ENCODE measurements at places on chromosomes 1 and 21. TPM values are rescaled to one million over a fixed set of nuclear protein-coding genes. Genes with fewer than 3 reads are reported as not detected.

The MROH7 gene
- total RNA-seq, result not detected

- H3K36me3 ChIP-seq, result no peaks in the 10 kb centered on the region
- H3K4me1 ChIP-seq, result peaks cover 9% of the 10 kb centered on the region
- peaks cover 18% of the 10 kb centered on the region for H3K27me3 ChIP-seq
- H3K4me3 ChIP-seq, result no peak overlapping the region
These were observed 8.4 kb upstream of the SLC37A1 start for GRCh38 chr21:42505090-42505726.

The UBQLN4 gene
- total RNA-seq, result 70.4 TPM

DNA sequence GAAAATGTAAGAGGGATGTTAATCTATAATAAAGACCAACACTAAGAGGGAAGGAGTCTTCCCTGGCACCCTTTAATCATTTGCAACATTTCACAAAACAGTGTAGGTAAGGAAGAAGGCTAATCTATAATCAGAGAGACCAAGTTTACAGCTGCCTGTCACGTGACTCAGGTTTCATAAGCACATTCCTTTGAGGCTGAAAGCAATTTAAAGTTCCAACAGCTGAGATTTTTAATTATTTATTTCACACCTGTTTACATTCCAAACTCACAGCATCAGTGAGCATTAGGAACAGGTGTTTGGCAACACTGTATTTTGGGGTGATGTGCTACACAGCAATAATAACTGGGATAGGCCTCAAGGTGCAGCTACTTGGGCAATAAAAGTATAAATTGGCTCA is 75.7 kb upstream of the PGBD5 start:
- H3K4me3 ChIP-seq, result no peak overlapping the region
- peaks cover 22% of the 10 kb centered on the region for H3K4me1 ChIP-seq
- H3K36me3 ChIP-seq, result no peaks in the 10 kb centered on the region
- no peak overlapping the region for H3K27ac ChIP-seq

The SELENBP1 gene
- 36.2 TPM for total RNA-seq

DNA sequence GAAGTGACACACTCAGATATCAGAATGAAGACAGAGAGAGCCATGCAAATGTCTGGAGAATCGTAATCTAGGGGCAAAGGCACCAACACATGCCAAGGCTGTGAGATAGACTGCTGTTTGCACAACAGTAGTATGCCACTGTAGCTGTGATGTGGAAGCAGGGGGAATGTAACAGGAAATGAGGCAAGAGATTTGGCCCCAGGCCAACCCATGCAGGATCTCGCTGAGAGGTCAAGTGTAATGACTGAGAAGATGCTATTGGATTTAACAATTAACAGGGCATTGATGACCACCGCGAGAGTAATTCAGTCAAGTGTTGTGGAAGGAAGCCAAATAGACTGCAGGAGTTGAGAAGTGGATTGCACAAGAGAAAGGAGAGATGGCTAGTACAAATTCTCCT is 107.3 kb upstream of the ST6GALNAC5 start:
- H3K4me1 ChIP-seq, result peaks cover 7% of the 10 kb centered on the region
- DNase-seq, result no peak
- H3K36me3 ChIP-seq, result no peaks in the 10 kb centered on the region

The ZYG11A gene
- total RNA-seq, result 0.14 TPM

DNA sequence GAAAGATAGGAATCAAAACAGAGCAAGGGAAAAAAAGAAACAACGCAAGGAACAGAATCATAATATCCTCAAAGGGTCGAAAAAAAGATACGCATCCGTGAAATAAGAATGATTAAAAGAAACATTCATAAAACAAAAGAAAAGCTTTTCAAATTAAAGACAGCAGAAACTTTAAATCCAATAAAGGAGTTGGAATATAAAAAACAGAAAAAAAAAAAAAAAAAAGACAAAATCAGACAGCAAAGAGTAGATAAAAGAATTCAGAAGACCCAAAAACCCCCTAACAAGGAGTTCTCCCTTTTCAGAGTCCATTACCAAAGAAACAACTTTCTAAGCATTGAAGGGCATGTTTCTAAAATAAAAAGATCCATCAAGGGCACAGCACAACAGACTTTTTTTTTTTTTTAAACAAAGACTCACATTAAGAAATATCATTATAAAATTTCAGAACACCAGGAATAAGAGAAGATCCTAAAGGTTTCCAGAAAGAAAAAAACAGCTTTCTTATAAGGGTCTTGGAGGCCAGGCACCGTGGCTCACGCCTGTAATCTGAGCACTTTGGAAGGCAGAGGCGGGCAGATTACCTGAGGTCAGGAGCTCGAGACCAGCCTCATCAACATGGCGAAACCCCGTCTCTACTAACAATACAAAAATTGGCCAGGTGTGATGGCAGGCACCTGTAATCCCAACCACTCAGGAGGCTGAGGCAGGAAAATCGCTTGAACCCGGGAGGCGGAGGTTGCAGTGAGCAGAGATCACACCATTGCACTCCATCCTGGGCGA is 44.7 kb downstream of the ENAH start:
- DNase-seq, result no peak
- no peak overlapping the region for H3K27ac ChIP-seq
- peaks cover 57% of the 10 kb centered on the region for H3K4me1 ChIP-seq

DNA sequence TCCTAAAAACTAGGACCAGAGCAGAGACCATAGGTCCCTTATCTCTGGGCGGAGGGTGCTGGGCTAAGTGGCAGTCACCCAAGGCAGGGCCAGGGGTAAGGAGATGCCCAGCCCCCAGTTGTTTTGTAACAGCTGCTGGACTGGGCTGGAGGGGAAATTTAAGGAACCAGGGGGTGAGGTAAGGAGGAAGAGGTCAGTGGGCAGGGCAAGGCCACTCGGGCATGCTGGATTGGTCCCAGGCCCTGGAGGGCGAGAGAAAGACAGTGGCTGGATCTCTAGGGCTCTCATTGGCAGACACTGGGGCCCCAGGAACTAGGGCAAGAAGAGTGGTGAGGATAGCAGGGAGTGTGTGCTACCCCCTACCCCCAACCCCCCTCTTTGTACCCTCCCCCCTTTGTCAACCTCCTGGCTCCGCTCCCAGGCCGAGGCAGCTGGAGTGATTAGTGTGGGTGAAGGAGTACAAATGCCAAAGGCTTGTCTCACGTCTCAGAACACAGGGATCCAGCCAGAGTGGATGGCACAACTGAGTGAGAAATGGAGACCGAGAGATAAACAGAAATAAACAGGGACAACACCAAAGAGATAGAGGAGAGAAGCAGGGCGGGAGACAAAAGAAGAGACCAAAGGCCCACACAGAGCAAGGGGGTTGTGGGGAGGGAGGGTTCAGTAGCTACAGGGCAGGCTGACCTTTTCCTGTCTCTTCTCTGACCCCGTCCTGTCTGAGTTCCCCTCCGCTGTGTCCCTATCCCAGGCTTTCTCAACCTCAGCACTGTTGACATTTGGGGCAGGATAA is 20.5 kb upstream of the THRAP3 start:
- H3K27ac ChIP-seq, result peak overlapping the region; percentile 35
- no peak overlapping the region for H3K4me3 ChIP-seq
- no peaks in the 10 kb centered on the region for H3K36me3 ChIP-seq
- no peaks in the 10 kb centered on the region for H3K27me3 ChIP-seq

The UBE2J2 gene
- 80.8 TPM for total RNA-seq

DNA sequence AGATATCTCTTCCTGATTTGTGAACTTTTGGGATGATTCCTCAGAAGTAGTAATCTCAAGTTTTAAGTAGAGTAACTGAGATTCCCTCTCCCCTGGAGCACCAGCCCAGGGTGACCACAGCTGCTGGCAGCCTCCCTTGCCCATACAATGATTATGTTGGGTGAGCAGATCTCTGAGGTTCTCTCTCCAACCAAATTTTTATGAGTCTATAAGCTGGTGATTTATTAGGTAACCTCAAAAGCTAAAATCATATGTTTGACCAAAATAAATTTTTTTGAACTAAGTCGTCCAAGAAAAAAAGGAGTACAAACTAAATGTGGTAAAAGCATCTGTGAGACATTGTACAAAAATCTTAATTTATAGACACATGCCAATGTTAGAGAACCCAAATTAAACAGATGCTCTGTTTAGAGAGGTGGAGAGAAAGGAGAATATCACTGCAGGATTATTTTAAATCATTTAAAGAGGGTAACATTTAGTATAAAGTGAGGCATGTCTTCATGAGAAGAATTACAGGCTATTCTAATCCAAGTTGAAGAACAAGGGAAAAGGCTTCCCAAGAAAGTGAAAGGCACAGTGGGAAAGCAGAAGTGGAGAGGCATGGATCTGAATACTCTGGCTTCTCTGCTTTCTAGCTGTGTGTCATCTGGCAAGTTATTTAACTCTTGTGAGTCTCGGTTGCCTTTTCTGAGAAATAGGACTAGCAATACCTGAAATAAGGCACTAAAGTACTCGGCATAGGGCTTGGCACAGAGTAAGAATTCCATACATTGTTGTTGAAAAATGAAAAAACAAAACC is 2.5 kb downstream of the AKNAD1 start:
- no peaks in the 10 kb centered on the region for H3K27me3 ChIP-seq
- no peak for DNase-seq
- no peaks in the 10 kb centered on the region for H3K36me3 ChIP-seq
- H3K4me1 ChIP-seq, result peaks cover 21% of the 10 kb centered on the region
- no peak overlapping the region for H3K27ac ChIP-seq

The OR14K1 gene
- not detected for total RNA-seq

The ARID1A gene
- 155 TPM for total RNA-seq

DNA sequence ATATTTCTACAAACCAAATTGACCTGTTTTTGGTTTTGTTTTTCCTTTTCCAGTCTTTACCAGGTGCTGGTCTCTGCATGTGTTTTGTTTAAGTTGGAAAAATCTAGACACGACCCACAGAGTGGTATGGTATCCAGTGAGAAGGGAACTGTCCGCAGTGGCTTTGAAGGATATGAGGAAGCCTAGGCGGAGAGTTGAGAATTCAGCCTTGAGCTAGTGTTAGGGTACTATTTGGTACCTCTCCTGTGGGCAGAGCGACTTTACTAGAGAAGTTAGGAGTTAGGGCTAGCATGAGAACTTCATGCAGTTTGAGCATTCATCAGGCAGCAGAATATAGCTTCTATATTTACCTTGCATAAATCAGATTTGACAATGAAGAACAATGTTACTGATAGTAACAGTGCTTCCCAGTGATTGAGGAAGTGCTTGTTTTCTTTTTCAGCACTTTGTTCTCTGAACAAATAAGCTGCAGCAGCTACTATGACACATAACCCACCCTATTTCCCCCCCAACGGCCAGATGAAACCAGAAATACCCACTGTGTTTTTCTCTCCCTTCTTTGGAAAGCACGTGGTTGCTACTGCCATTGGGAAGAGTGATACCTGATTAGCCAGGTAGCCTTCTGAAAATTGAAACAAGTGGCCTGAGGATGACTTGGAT is 19.0 kb downstream of the MRPS6 start:
- H3K27ac ChIP-seq, result no peak overlapping the region
- no peak for DNase-seq
- no peak overlapping the region for H3K4me3 ChIP-seq
- peaks cover 23% of the 10 kb centered on the region for H3K4me1 ChIP-seq
- no peaks in the 10 kb centered on the region for H3K27me3 ChIP-seq

DNA sequence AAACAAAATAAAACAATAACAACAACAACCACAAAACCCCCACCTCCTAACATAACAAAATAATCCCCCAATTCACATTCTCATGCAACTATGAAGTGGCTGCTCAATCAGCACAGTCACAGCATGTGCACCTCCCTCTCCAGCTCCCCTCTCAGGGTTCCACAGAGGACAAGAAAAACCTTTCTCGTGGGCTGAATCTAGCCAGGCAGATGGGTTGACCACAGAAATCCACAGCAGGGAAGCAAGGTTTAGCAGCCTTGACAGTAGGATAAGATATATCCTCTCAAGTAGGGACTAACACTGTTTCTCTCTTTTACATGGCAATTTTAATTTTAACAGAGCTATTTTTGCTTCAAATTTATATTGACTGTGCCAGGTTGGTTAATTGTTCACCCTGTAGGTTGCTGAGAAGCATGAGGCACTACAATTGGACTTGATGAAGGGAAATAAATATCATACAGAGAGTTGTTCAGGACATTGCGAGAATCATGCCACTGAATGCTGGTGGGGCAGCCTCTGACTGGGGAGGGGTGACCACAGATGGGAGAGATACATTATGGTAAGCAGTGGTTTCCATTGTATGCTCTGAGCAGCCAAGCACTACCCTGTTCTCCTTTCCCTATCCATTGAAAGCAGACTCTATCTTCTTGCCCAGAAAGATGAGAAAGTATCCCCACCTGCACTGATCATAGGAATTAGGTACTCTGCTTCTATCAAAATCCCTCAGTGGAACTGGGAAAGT is 535.1 kb downstream of the DPYD start:
- no peaks in the 10 kb centered on the region for H3K27me3 ChIP-seq
- DNase-seq, result no peak
- no peak overlapping the region for H3K4me3 ChIP-seq
- H3K27ac ChIP-seq, result no peak overlapping the region
- H3K4me1 ChIP-seq, result peaks cover 11% of the 10 kb centered on the region

The FLG gene
- total RNA-seq, result not detected

DNA sequence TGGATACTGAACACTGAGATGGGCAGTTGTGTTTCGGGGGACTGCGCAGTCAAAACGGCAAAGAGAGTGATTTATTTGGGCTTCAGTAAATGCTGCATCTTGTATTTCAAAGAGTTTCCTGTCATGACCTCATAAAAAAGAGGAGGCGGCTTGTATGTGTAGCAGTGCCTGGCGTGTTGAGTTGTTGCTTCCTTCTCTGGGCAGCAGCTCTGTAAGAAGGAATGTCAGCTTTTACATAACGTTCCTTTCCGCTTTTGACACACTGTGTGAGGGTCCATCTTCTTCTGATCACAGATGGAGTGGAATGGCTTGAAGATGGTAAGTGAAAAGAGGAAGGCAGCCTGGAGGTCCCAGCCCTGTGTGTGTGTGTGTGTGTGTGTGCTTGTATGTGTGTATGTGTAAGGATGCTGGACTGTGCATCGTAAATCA is 941 bp downstream of the ELAVL4 start:
- H3K4me3 ChIP-seq, result no peak overlapping the region
- H3K36me3 ChIP-seq, result no peaks in the 10 kb centered on the region
- no peaks in the 10 kb centered on the region for H3K27me3 ChIP-seq
- H3K27ac ChIP-seq, result no peak overlapping the region

GRCh38 chr1:89104147-89104546 is 21.8 kb downstream of the GBP2 start:
- DNase-seq, result no peak
- no peak overlapping the region for H3K4me3 ChIP-seq
- no peak overlapping the region for H3K27ac ChIP-seq
- no peaks in the 10 kb centered on the region for H3K4me1 ChIP-seq

The DFFA gene
- total RNA-seq, result 54.0 TPM

- peaks cover 33% of the 10 kb centered on the region for H3K36me3 ChIP-seq
- peak overlapping the region; percentile 99 for H3K4me3 ChIP-seq
- H3K27ac ChIP-seq, result peak overlapping the region; percentile 99
- peak; percentile 65 for DNase-seq
These were observed 531 bp upstream of the HMGN2 start for GRCh38 chr1:26471498-26472319.

- H3K4me1 ChIP-seq, result no peaks in the 10 kb centered on the region
- no peaks in the 10 kb centered on the region for H3K27me3 ChIP-seq
- peaks cover 2% of the 10 kb centered on the region for H3K36me3 ChIP-seq
- H3K4me3 ChIP-seq, result no peak overlapping the region
- H3K27ac ChIP-seq, result no peak overlapping the region
- DNase-seq, result no peak
These were observed 16.0 kb downstream of the MORN1 start for GRCh38 chr1:2375246-2375922.

GRCh38 chr1:200279810-200280411 is 129.9 kb downstream of the ZNF281 start:
- H3K27ac ChIP-seq, result no peak overlapping the region
- H3K4me3 ChIP-seq, result no peak overlapping the region
- DNase-seq, result peak; percentile 42
- no peaks in the 10 kb centered on the region for H3K4me1 ChIP-seq

All from neural crest cell (in vitro differentiated cells).